ENCODE measurements at places on chromosomes 11 and 22.

DNA sequence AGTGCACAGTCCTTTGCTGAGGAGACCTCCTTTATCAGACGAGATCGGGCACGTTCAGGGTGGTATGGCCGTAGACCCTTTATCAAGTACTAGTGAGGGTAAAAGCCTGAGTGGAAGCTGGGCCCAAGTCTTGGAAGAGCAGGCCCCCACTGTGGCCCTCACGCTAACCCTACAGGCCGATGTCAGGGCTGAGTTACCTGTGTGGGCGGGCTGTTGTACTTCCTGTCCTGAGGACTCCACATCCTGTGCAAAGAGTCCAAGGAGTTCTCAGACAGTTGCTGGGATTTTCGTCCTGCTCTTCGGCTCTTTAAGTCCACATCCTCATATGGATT, 34.9 kb downstream of the RPL27A start:
- DNase-seq = no peak

- DNase-seq = no peak
Observed at GRCh38 chr11:72116019-72116755, 3.7 kb upstream of the ANAPC15 start.

GRCh38 chr22:48098243-48098920, 1335.9 kb downstream of the TBC1D22A start:
- DNase-seq = no peak

DNA sequence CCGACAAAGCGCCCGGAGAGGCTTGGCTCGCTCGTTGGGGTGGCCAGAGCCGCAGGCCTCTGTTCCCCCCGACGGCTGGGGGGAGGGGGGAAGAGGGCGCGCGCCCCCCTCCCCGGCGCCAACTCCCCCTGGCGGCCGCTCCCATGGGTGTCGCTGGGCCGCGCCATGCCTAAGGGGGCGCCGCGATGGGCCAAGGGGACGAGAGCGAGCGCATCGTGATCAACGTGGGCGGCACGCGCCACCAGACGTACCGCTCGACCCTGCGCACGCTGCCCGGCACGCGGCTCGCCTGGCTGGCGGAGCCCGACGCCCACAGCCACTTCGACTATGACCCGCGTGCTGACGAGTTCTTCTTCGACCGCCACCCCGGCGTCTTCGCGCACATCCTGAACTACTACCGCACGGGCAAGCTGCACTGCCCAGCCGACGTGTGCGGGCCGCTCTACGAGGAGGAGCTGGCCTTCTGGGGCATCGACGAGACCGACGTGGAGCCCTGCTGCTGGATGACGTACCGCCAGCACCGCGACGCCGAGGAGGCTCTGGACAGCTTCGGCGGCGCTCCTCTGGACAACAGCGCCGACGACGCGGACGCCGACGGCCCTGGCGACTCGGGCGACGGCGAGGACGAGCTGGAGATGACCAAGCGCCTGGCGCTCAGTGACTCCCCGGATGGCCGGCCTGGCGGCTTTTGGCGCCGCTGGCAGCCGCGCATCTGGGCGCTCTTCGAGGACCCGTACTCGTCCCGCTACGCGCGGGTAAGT, 1.4 kb downstream of the KCNC1 start:
- DNase-seq = no peak

- no peak for DNase-seq
Observed at GRCh38 chr11:43585877-43586608, 94.5 kb upstream of the HSD17B12 start.

- no peak for DNase-seq
Observed at GRCh38 chr11:116328391-116328790, 444.4 kb downstream of the BUD13 start.

- DNase-seq = no peak
Observed at GRCh38 chr11:112477152-112477551, 216.5 kb upstream of the PLET1 start.

GRCh38 chr11:8205566-8205965, 36.7 kb upstream of the RIC3 start:
- no peak for DNase-seq

DNA sequence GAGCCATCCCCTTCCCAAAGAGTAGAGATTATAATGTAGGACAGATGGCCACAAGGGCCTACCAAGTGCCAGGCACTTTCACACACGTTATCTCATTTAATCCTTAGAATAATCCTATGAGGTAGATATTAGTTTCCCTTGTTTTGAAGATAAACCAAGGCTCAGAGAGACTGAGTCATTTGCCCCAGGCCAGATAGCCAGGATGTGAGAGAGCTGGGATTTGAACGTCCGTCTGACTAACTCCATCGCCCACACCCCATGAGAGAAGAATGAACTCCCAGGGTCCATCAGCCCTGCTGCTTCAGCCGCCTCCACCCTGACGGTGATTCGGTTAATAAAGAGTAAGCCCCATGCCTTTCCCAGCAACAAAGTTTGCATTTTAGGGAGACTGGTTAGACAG, 10.7 kb downstream of the PRG3 start:
- DNase-seq = no peak

- DNase-seq = no peak
Observed at GRCh38 chr11:81278991-81279390, 1454.7 kb downstream of the FAM181B start.

- DNase-seq = no peak
Observed at GRCh38 chr11:72475381-72475780, 41.0 kb upstream of the CLPB start.

GRCh38 chr11:2156416-2157182, 4.4 kb downstream of the INS start:
- peak; percentile 84 for DNase-seq

DNA sequence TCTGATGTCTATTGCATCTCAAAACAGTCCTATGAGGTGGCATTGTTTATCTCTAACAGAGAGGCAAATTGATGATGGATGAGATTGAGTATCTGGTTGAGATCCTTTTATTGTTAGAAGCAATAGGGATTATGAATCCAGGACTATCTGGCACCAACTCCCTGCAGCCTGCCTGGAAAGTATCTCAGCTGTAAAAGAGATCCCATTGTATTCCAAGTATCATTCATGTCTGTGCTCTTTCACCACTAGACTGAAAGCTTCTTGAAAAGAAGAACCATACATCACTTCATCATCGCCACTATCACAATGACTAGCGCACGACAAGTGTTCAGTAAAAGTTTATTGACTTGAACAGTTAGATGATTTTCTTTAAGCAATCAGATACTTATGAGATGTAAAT, 41.9 kb upstream of the PCF11 start:
- no peak for DNase-seq

DNA sequence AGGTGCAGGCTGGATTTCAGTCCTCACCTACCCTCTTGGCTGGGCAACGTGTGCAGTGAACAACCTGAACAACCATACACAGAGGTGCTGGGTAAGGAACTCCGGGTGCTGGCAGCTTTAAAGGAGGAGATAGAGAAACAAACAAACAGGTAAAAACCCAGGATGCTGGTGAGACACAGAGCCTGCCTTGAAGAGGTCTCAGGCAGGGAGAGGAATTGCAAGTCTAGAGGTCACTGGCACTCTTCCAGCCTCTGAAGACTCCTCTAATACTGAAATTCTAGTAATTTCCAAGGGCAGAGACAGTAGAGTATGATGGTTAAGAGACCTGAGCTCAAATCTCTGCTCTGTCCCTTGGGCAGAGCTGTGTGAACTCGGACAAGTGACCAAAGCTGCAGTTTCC, 192.5 kb downstream of the CEP164 start:
- DNase-seq = no peak

- no peak for DNase-seq
Observed at GRCh38 chr22:50278956-50279619, 8.9 kb upstream of the MAPK11 start.

- DNase-seq = peak; percentile 57
Observed at GRCh38 chr22:32531931-32532819, 57.6 kb downstream of the FBXO7 start.

GRCh38 chr11:70527046-70527395, 128.7 kb downstream of the CTTN start:
- peak; percentile 10 for DNase-seq

- no peak for DNase-seq
Observed at GRCh38 chr11:102724904-102725500, at the start of gene MMP8. MMP8 (minus strand) TSS chr11:102724954; CDS start chr11:102724855, 99 bp downstream.

GRCh38 chr11:69144316-69145049, 11.3 kb upstream of the SMIM38 start:
- no peak for DNase-seq

DNA sequence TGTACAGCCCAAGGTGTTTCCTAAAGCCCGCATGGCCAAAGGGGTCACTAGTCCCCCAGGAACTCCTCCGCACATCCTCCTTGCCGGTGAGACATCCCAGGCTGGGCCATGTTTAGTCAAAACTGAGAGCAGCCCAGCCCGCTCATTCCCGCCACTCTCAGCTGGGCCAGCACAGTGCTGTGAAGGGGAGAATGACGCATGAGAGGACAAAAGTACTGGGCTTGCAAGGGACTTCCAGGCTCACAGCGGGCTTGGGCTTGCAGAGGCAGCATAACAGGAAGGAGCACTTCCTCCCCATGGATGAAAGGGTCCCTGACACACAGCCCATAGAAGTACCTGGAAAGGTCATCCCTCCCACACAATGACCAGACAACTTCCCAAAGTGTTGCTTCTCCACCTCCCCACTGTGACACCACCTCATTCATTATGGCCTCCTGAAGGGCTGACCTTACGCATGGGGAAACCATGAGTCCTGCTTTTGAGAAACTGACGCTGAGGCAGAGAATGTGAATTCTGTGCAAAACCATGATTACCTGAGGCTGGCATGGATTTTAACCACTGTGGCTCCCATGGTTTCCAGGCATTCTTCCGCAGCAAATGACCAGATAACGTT, 19.1 kb downstream of the ETS1 start:
- no peak for DNase-seq

- DNase-seq = peak; percentile 92
Observed at GRCh38 chr11:71787098-71787823, 45.7 kb upstream of the DEFB108B start.

DNA sequence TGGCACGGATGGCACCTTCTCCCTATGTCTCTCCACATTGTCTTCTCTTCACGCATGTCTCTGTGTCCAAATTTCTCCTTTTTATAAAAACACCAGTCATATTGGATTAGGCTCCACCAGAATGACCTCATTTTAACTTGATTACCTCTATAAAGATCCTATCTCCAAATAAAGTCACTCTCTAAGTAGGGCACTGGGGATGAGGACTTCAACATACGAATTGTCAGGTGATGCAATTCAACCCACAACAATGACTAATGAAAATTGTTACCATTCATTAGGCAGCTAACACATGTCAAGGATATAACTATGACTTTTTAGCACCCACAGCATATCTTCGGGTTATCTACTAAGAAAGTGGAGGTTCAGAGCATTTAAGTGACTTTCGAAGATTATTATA, 55.5 kb upstream of the USP47 start:
- DNase-seq = no peak

GRCh38 chr11:117572671-117573070, 224.3 kb downstream of the DSCAML1 start:
- DNase-seq = no peak

- DNase-seq = no peak
Observed at GRCh38 chr22:30337461-30337778, 10.7 kb upstream of the TBC1D10A start.

- DNase-seq = no peak
Observed at GRCh38 chr11:31943056-31943780, 132.1 kb upstream of the PAX6 start.

DNA sequence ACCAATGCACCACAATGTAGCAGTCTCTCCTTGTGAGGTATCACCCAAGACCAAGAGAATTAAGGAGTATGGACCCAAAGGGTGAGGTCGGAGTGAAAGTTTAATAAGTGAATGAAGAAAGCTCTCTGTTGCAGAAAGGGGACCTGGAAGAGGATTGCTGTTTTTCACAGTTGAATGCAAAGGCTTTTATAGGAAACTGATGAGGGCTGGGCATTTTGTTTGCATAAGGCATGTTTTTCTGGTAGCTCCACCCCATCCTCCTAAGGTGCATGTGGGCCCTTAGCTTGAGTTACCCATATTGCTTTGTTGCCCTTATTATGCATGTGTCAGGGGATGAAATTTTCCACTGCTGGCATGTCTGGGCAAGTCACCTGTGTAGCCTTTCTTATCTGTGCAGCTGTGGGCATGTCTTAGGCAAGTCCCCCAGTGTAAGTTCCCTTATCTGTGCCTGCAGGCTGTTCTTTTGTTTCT, 64.7 kb downstream of the BDNF start:
- no peak for DNase-seq

DNA sequence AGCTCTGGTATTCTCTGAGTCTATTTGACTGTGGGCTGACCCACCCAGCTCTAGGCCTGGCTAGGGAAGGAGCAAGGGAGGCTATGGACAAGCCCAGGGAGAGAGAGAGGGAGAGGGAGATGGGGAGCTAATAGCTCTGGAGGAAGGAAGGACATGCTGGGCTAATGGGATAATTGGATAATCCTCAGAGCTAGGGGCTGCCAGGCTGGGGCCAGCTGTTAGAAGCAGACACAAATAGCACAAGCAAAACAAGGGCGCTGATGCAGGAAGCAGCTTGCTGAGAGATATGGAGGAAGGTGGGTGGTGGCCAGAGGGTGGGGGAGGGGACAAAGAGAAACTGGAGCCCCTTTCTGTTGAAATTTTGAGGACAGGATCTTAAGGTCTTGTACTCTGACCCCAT, 23.2 kb downstream of the ADORA2A start:
- no peak for DNase-seq

DNA sequence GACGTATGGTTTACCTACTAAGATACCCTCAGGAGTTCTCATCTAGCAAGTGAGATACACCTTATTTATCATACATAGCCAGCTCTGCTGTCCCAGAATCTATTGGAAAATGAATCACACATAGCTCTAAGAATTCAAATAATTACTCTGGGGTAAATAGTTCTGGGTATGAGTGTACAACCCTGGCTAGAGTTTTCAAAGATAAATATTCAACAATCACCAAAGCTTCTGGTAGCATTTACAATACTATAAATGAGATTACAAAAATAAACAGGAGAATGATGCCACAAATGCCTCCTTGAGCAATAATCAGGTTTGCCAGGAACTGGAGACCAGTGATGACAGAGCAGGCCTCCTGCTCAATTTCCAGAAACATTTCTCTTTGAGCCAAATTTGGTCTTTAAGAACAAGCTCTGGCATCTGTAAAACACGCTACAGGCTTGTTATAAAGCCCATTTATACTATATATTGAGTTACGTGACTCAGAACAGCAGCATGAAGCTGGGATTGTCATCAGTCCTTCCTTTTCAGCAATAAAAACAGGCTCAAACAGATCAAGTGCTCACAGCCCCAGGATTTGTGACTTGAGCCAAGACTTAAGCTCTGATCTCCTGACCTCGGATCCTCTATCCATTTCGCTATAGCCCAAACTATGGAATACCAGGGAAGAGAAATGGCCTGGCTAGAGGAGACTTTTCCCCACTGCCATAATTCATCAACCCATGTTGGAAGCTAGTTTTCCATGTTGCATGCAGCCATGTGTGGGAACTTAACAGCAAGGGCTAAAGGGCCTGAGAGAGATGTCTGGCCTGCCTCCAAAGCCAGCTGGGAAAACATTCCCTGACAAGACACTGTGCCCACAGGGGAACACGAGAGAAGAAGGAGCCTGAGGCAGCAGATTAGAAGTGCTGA, 19.7 kb downstream of the RAB30 start:
- DNase-seq = no peak
